ENCODE measurements at places on chromosomes 7 and 10.

- DNase-seq: no peak
These were observed 69.5 kb downstream of the CACNA2D1 start for GRCh38 chr7:82373926-82374635.

GRCh38 chr10:50823789-50824188, 61.6 kb downstream of the A1CF start:
- DNase-seq: no peak

GRCh38 chr10:61964059-61964709, 62.7 kb downstream of the ARID5B start:
- DNase-seq: no peak

GRCh38 chr7:107660381-107661080, at the start of gene SLC26A4:
Gene SLC26A4 (plus strand): TSS chr7:107660828. CDS start chr7:107661642, 814 bp downstream.
- DNase-seq: no peak

GRCh38 chr7:5709347-5709950, 72.0 kb downstream of the RNF216 start:
- no peak for DNase-seq

DNA sequence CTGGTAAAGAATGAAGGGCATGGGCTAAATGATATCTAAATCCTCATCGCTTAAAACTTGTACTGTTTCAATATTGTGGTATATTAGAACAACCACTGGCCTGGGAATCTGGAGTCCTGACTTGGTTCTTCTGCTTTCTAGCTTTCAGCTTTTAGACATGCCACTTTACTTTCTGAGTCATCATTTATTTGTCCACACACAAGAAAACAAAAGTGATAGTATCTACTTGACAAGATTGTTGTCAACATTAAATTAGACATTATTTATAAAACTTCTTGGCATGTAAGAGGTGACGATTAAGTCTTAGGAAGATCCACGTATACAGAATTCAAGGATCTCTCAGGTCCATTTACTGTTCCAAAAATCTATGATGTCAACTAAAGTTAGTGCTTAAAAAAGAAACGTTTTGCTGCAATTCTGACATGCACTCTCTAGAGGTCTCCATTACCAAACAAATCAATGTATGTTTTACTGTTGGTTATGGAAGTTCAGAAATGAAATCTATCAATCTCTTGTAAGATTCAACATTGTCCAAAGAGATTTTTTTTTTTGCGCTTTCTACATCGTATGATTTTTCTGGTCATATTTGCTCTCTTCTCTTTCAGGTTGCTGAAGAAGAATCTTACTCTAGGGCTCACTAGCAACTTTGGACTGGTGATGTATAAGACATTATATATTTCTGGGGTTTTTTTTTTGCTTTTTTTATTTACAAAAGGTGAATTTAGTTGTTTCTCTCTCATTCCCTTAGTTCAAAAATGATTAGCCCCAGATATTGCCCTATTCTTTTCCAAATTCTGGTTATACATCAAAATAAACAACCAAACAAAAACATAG, 53.6 kb upstream of the DYNC1I1 start:
- no peak for DNase-seq

GRCh38 chr7:138510003-138510402, 49.9 kb downstream of the TRIM24 start:
- DNase-seq: no peak

GRCh38 chr7:159098424-159098786, 46.3 kb downstream of the VIPR2 start:
- DNase-seq: no peak

- no peak for DNase-seq
These were observed 173.8 kb downstream of the TRIL start for GRCh38 chr7:28784171-28784902.
